ENCODE measurements at places on chromosomes 2 and 18.

GRCh38 chr18:11081009-11081532 lies 68.3 kb downstream of the PIEZO2 start:
- no peak for DNase-seq

GRCh38 chr2:106976548-106976947 lies 90.6 kb upstream of the ST6GAL2 start:
- DNase-seq = no peak

- no peak for DNase-seq
These were observed 261.7 kb downstream of the HDAC4 start for GRCh38 chr2:239139101-239139500.

DNA sequence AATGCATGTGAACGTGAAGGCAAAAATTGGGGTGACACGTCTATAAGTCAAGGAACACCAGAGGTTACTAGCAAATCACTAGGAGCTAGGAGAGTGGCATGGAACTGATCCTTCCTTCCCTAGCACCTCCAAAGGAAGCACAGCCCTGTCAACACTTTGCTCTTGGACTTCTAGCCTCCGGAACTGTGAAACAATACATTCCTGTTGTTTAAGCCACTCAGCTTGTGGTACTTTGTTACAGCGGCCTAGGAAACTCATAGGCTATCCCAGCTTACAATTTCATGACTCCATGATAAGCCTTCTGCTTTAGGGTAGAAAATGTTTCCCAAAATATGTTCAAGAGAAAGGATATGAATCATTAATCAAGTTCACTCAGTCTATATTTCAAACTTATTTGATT lies 798.1 kb downstream of the DCDC2C start:
- no peak for DNase-seq

DNA sequence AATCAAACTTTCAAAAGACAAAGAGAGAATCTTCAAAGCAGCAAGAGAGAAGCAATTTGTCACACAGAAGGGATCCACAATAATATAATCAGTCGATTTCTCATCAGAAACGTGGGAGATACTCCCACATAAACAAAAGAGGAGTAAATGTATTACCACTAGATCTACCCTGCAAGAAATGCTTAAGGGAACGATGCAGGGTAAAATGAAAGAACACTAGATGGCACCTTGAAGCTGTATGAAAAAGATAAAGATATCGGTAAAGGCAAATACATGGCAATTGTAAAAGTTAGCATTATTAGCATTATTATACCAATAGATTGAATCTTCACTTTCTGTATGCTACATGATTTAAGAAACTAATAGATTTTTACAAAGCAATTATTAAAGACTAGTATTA lies 677.0 kb downstream of the SUCLG1 start:
- DNase-seq = no peak

DNA sequence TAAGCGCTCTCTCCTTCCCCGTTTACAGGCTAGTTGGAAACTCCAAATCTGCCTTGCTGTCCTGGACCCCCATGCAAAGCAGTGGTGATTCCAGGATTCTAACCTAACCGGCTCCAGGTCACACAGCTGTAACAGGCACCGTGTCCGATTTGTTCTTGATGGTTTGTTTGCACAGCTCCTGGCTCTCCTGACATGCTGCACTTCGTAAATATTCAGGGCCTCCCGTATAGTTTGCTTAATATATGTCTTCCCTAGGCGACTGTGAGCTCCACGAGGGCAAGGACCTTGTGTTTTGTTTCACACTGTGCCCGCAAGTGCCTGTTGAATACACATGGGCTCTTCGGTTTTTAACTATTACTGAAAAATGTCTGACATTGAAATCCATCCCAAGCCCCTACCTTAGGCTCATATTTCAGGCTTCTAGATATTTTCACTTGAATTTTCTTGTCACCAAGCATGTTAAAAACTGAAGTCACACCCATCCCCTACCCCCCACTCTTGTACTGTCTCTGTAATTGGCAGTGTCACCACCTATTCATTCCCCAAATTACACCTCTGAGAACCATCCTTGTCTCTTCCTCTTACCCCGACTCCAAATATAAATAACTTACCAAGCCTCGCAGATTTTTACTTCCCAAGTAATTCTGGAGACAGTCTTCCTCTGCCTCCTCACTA lies 1.0 kb upstream of the PUM2 start:
- DNase-seq = no peak

DNA sequence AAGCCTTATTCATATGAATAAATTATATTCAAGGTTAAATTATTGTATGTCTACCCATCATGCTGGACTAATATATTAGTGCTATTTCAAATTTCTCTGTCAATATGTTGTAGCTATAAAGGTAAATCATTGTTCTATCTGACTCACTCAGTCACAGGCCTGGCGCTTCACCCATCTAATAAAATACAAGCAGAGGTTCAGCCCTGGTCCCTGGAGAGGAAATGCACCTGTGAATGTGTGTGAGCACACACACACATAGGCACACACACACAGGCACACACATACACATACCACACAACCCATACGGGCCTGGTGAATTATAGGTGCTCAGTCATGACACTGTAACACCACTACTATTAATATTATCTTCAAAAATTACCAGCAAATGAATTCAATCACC lies 1396.1 kb downstream of the DPP10 start:
- no peak for DNase-seq

DNA sequence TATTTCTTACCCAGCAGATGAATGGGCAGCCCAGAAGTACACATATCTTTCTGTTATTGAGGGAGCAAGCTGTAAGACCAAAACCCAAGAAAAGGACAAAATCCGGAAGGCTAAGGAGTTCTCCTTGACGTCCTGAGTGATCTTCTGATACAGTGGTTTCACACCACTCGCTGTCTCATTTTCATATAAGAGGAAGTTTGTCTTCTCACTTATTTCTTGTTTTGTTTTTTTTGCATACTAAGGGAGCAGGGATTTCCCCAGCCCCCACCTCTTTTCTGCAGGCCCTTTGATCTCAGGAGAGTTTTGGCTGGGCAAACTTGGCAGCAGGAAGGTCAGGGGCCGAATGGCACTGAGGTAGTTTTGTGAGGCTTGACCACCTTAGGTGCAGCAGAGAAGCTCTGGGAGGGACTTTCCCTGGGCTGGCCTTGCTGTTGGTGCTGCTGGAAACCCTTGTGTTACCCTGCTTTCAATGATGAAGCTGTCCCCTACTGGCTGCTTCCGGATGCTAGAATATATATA lies 13.3 kb downstream of the CHRNA1 start:
- peak; percentile 66 for DNase-seq

- peak; percentile 53 for DNase-seq
These were observed 123.7 kb downstream of the ALPK2 start for GRCh38 chr18:58505181-58505580.

DNA sequence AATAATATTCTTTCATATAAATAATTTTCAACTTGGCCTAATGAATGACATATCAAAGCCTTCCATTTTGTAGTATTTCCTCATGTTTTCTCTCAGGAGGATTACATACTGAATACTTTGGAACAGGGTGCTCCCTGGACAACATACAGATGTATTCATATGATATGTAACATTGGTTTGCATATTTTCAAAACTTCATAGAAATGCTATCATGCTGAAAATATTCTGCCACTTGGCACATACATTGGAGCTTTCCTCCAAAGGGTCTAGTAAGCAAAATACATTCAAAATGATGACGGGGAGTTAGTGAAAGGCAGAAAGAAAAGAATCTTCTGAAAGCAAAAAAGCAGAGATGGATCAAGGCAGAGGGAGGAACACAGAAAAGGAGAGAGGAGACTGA lies 38.1 kb upstream of the RTN4 start:
- DNase-seq = no peak

DNA sequence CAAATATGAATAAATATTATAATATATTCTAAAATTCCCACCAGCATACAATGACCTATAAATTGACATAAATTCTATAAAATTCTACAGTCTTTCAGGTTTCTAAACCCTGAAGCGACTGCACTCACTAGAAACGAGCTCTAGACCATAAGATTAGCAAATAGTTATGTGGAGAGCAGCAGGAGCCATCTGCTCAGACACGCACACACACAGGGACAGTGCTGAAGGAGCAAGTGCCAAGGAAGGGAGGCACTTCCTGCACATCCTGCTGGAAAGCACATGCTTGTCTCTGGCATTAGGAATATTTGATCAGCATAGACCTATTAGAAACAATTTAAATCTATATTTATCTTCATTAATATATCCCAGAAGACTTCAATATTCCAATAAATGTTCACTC lies 713.9 kb upstream of the CDH2 start:
- no peak for DNase-seq

- DNase-seq = no peak
These were observed 28.6 kb upstream of the AP1S3 start for GRCh38 chr2:223865907-223866508.

GRCh38 chr2:121532894-121533293 lies 2.2 kb downstream of the RNU4ATAC start:
- no peak for DNase-seq

All from CD4-positive, alpha-beta T cell treated with Interferon alpha-2 for 1 hour (primary cell).